ENCODE measurements at places on chromosomes 2 and 18.

DNA sequence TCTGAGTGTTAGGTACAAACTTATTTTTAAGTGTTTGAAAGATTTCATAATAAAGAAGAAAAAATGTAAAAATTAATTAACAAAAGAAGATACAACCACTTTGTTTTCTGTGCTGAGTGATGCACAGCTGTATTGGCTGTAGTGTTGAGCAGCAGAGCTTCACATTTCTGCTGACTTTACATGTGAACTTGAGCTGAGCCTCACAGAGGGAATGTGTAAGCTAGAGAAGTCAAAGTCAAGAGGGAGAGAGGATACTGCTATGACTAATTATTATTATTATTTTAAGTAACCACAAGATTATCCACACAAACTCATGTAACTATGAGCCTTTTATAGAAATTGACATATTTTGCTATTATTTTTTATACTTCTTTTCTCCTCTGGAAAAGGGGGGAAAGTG lies 159.1 kb upstream of the ZSWIM2 start:
- DNase-seq: no peak

DNA sequence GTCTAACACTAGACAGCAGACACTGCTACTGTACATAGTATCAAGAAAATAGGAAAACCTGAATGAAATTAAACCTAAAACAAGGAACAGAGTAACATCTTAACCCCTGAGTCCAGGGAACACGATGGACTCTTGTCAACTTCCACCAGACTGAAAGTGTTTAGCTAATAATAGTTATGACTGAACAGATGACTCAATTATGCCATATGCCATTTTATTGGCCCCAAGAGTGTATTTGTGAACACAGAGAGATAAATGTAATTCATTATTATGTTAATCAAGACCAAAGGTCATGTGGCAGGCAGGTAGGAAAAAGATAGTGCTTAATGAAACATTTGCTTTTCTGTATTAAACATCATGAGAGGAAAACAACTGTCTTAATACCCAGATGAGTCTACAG lies 58.0 kb downstream of the NYAP2 start:
- no peak for DNase-seq

DNA sequence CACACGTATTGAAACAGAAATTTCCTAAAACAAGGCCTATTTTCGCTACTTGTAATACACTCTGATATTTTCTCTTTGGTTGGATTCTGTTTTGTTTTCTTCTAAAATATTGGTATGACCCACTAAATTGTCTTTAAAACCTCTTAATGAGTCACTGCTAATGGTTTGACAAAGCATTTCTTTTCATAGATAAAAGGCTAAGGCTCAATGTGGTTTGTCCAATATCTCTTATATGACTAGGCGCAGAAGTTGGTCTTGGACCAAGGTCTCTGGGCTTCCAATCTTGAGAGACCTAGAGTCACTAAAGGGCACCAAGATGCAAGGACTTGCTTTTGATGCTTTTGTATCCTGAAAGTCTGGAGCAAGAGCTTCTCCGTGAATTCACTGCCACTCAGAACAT lies 498.2 kb upstream of the TCF4 start:
- DNase-seq: no peak

- DNase-seq: no peak
Observed at GRCh38 chr2:159737292-159737916, 25.1 kb downstream of the MARCHF7 start.

- no peak for DNase-seq
Observed at GRCh38 chr2:133919285-133919684, 334.6 kb upstream of the MGAT5 start.

- DNase-seq: no peak
Observed at GRCh38 chr2:16211341-16211740, 271.0 kb downstream of the MYCN start.

GRCh38 chr18:7982216-7982615 lies 415.1 kb downstream of the PTPRM start:
- DNase-seq: no peak

DNA sequence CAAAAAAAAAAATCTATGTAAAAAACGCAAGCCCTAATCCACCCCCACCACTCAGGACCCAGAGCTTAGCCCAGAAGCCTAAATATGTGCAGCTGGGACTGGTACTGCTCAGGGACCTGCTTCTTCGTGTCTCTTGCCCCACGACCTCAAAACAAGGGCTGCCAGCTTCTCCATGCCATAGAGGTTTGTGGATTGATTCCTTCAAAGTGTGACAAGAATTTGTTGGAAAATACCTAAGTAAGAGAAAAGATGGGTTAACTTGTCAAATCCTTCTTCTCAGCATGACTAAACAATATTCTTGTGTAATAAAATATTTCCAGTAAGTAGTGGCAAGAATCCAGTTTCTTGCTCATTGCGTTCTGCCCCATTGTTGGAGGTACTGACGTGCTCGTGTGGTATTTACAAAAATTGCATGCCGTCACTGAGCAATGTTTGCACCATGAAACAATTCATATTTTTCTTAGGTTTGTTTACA lies 825 bp upstream of the SCYGR1 start:
- DNase-seq: no peak

GRCh38 chr2:9215680-9216079 lies 9.1 kb downstream of the ASAP2 start:
- no peak for DNase-seq

DNA sequence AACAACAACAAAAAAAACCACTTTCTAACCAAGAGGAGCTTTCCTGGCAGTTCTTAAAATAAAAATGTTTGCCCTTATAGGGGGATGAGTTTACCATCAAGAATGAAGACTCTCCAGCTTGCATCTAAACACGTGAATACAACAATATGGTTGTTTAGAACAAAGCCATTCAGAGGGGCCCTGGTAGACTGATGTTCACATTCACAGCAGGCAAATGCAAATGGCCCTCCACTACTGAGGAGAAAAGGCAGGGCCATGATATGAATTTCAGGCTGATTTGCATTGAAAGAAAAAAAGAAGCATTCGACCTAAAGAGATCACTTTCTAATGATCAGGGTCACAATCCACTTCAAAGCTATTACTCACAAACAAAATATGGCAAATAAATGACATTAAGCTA lies 65.3 kb upstream of the OTOS start:
- no peak for DNase-seq
